T-helper 1 cell treated with Interleukin-12 subunit alpha and Interleukin-12 subunit beta and Interleukin-4 antibody, amounts not matched to agents 30 ng/mL and 1 ng/mL, for 36 hours (primary cell): ENCODE measurements at places on chromosomes 7 and 10. TPM values are rescaled to one million over a fixed set of nuclear protein-coding genes. Genes with fewer than 3 reads are reported as not detected.

Gene MSANTD7
- total RNA-seq, result 21.9 and 23.0 TPM in 2 replicates

Gene AGAP5
- 10.6 and 11.0 TPM in 2 replicates for total RNA-seq

Gene UCN3
- total RNA-seq, result not detected in 2 replicates

Gene SMKR1
- 1.1 and 1.7 TPM in 2 replicates for total RNA-seq

Gene HYAL4
- total RNA-seq, result 0.51 TPM in 1 of 2 replicates, not detected in the other

Gene MCU
- 12.2 and 16.1 TPM in 2 replicates for total RNA-seq

Gene ELOVL3
- not detected in 2 replicates for total RNA-seq

Gene RPEL1
- total RNA-seq, result not detected in 2 replicates

Gene SPAG6
- total RNA-seq, result 0.96 and 1.3 TPM in 2 replicates

Gene RADIL
- 0.15 TPM in 1 of 2 replicates, not detected in the other for total RNA-seq

Gene PYROXD2
- total RNA-seq, result 7.1 and 8.1 TPM in 2 replicates

Gene ADAM8
- total RNA-seq, result 290 and 302 TPM in 2 replicates

Gene STOX1
- total RNA-seq, result 0.37 and 0.42 TPM in 2 replicates

Gene HOXA9
- not detected in 2 replicates for total RNA-seq

Gene OR2A1
- total RNA-seq, result not detected in 2 replicates

Gene HOGA1
- total RNA-seq, result not detected in 2 replicates

Gene PRKAG2
- total RNA-seq, result 17.0 and 17.7 TPM in 2 replicates

Gene CPEB3
- total RNA-seq, result 3.6 and 3.8 TPM in 2 replicates

Gene GARIN1A
- total RNA-seq, result 1.5 and 3.4 TPM in 2 replicates

Gene PRKCQ
- 68.8 and 71.5 TPM in 2 replicates for total RNA-seq

Gene OPN4
- total RNA-seq, result not detected in 2 replicates

Gene LIPK
- not detected in 2 replicates for total RNA-seq

Gene SFTPA1
- not detected in 2 replicates for total RNA-seq

Gene VWC2
- total RNA-seq, result not detected in 2 replicates

Gene UCMA
- not detected in 2 replicates for total RNA-seq
